ENCODE measurements at places on chromosomes 5 and 9.

GRCh38 chr5:59517926-59518585 lies 375.5 kb downstream of the PDE4D start:
- DNase-seq = no peak

DNA sequence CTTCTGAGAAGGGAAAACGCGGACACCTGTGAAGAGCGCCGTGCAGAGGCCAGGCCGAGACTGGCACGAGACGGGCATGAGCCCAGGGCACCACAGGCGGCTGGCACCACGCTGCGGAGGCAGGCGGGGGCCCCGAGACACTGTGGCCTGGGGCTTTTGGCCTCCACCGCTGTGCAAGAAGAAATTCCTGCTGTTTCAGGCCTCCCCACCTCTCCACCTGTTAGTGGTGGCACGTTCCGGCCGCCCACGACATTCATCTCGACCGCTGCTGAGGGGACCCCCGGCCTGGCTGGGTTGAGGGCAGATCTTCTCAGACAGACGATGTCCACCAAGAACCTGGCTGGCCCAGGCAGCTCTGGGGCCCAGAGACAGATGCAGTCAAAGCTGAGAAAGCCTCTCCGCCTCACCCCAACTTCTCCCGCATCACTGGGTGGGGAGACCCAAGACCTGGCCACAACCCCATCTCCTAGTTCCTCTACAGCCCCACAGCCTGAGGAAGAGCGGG lies 11.5 kb downstream of the NACC2 start:
- DNase-seq = no peak

DNA sequence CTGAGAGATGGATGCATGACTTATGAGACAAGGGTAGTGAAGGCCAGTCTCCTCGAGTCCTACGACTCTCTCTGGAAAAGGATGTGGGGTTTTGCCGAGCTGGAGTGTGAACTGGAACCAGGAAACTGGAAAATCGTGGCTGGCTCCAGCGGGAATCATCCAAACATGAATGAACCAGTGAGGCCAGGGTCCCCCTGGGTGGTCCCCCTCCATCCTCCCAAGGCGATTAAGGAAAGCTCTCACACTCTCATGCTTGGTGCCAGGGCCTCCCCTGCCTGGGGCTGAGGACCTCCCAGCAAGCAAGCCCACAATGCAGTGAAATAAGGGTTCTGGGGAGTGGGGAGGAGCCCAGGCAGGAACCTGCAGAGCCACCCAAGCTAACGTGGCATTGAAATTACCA lies 9.6 kb upstream of the AMBP start:
- no peak for DNase-seq

DNA sequence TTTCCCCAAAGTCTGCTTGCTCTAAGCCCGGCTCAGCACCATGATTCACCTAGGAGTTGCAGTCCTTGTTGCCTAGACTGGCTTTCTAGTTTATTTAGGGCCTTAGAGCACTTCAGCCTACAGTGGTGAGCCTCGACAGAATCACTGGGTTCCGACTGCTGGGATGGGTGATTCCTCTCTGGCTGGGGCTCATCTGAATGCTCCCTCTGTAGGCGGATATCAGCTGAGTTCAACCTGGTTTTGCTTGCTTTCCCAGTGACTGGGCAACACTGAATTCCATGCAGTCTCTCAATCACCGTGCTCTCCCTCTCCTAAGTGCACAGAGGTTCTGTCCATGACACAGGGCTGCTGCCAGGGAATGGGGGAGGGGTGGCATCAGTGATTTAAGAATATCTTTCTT lies 54.1 kb downstream of the OSMR start:
- no peak for DNase-seq

GRCh38 chr5:86565197-86565789 lies 52.4 kb upstream of the COX7C start:
- no peak for DNase-seq

GRCh38 chr9:100372648-100373047 lies 19.9 kb upstream of the TEX10 start:
- DNase-seq = no peak

GRCh38 chr9:127380479-127380878 lies 16.5 kb upstream of the SLC2A8 start:
- DNase-seq = no peak

- no peak for DNase-seq
These were observed 85.3 kb downstream of the FAM114A2 start for GRCh38 chr5:153953411-153953810.

GRCh38 chr9:114282507-114282906 lies 40.4 kb upstream of the ORM1 start:
- DNase-seq = no peak

GRCh38 chr9:108994695-108995094 lies 18.6 kb downstream of the CTNNAL1 start:
- DNase-seq = no peak

DNA sequence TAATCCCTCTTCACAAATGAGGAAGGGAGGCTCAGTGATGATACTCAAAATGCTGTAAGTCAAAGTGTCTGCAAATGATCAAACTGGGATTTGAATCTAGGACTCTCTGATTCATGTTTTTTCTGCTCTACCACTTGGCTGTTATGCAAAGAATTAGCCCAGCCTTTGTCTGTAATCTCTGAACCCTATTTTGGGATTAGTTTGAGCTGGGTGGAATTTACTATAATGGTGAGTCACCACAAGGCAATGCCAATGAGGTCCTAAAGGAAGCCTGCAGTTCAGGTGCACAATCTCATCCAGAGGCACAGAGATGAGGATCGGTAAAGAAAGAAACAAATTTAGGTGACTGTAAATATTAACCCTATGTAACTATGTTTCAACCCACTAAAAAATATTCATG lies 29.2 kb downstream of the RFK start:
- no peak for DNase-seq

DNA sequence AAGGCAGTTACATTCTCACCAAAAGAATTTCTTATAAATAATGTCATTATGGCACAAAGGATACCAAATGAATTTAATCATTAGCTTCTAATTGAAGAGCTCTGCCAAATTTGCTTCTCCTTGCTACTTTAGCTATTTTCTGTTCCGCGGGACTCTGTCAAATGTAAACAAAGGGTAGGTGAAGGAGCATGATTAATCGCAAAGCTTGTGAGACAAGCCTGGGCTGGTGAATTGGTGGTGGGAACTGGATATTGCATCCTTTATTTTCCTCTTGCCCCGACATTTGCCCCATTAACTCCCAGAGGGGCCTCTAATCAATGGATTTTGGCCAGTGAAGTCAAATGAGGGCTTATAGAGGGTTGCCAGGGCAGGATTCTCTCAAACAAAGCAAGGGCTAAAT lies 234.2 kb upstream of the RFX3 start:
- no peak for DNase-seq

DNA sequence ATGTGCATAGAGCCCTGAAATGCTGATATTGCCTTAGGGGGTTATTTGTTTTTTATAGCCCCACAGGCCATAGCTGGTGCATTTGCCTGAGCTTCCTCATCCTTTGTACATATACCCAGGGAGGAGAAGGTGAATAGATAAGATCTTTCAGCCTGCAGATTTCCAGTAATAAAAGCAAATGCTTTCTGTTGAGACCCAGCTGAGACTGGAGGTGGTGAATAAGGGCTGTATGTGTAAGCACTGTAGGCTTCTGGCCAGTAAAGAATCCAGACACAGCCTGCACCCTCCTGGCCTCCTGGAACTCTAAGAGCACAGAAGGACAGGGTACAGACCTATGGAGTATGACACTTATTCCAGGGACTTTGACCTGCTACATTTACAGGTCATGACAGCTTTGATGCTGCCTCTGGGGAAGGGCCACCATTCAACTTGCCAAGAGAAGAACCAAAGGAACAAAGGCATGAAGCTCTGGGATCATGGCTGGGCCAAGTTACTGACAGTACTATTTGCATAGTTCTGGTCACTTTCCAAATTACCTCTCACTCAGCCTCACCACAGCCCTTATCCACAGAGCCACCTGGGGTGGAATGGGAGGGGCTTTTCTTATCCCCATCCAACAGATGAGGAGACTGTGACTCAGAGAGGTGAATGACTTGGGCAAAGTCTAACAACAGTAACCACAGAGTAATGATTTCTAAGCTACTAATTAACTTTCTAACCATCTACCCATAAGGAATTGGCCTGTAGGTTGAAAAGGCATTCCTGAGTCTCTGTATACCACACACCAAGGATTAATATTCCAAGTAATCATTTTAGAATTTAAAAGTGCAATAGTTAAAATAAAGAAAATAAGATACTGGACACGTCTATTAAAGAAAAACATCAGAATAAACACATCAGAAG lies 604.5 kb upstream of the KLF4 start:
- no peak for DNase-seq

- peak; percentile 89 for DNase-seq
These were observed 76.8 kb downstream of the STK10 start for GRCh38 chr5:172110921-172111851.

GRCh38 chr9:126775926-126776325 lies 28.9 kb upstream of the ZBTB43 start:
- DNase-seq = no peak

GRCh38 chr5:179816796-179817469 lies 3.8 kb upstream of the SQSTM1 start:
- DNase-seq = peak; percentile 62

DNA sequence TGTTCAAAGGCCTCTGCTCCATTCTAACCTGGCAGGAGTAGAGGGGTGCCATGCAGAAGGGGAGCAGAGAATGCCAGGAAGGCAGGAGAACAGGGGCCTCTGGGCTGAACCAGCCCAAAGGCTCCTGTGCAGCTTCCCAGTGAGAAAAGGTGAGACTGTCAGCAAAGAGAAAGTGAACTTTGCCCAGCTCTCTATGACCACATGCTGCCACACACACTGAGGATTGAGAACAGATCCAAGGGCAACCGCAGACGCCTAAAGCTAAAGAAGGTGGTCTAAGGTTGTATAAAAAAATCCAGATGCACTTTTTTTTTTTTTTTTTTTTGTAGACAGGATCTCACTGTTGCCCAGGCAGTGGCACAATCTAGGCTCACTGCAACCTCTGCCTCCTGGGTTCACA lies 51.4 kb downstream of the ALDH7A1 start:
- no peak for DNase-seq

DNA sequence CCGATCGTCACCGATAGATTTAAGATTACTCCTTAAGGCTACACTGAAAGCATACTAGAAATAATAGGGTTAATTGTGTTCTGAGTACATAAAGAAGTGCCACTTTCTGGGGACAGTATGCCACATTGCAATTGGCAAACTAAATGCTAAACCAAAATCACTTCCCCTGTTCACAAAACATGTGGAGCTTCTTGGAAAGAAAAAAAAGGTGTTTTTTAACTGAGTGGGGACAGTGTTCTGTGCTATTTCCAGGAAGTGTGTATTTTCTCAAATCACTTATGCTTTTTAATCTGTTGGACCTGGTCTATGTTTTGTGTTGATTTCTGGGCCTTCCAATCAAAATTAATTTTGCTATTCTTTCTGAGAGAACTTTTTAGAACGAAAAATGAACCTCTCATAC lies 149.3 kb upstream of the MPDZ start:
- no peak for DNase-seq

All from activated CD8-positive, alpha-beta memory T cell treated with anti-CD3 and anti-CD28 coated beads, Interleukin-2, amount 50 U/mL, for 48 hours (primary cell).